ENCODE measurements at places on chromosomes 1 and 21.

DNA sequence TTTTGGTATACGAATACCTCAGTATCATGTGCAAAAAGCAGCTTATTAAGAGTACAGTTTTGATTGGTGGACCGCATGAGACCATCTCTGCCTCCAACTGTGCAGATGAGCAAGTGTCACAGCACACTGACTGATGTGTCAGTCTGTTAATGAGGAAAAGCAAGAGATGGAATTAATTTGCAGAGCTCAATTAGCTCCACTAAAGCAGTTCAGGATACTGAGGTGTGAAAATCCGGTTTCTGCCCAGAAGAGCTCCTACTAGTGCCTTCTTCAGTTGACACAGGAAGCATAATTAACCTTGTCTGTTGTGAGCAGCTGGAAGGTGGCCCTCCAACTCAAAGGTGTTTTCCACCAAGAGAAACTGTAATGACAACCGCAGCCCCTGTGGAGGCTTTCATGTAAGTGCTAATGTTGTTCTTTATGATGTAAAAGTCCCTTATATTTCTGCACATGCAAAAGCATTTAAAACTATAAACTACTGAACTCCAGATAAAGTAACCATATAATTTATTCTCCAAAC, 44.3 kb downstream of the PCNX2 start:
- no peak for DNase-seq

DNA sequence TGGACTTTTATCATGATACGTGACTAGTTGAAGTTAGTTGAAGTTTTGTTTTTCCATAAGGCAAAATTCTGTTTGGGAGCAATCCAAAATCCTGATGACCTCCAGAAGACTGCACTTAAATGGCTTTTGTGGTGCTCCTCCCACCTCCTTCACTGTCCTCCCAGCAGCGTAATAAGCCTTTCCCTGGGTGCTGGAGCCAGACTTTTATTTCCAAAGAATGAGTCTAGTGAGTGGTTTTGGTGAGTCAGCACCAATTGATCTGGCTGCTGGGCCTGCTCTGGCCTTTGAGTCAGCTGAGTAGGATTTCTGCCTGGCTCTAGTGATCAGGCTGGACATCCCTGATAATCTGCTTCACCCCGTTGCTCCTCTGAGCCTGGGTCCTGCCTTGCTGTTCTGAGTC, 21.7 kb upstream of the KCND3 start:
- no peak for DNase-seq

DNA sequence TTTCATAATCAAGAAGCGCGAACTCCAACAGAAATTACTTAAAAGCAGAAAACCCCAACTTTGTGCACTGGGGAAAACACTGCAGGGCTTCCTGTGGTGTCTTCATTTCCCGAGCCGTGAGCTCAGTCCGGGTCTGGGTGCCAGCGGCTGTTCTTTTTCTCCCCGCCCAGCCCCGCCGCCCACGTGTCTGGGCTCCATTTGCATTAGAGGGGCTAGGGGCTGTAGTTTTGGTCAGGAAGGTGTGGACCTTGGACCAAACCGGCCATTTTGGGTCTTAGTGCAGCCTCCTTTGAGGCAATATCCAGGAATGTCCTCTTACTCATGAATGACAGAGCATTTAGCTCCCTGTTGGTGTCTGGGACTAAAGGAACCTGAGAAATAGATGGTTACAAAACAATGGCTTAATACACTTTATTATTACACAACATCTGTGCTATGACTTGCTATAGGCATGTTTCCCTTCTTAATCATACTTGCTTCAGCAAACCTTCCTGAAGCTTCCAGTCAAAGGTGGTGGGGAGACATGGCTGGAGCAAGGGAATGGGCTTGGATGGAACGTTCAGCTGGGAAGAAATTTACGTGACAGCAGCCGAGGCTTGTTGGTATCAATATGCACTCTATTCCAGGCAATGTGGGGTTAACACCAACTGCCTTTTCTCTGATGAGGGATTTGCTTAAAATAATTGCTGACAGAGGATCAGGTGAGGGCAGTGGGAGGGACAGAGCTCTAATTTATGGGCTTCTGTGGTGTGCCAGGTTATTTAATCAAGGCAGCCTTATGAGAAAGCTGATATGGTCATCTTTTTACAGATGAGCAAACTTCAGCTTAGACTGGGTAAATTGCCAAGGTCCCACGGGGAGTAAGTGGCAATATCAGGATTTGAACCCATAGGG, 1.1 kb downstream of the AGTRAP start:
- DNase-seq: peak; percentile 37

GRCh38 chr1:209076688-209077087, 506.8 kb upstream of the CAMK1G start:
- DNase-seq: no peak

DNA sequence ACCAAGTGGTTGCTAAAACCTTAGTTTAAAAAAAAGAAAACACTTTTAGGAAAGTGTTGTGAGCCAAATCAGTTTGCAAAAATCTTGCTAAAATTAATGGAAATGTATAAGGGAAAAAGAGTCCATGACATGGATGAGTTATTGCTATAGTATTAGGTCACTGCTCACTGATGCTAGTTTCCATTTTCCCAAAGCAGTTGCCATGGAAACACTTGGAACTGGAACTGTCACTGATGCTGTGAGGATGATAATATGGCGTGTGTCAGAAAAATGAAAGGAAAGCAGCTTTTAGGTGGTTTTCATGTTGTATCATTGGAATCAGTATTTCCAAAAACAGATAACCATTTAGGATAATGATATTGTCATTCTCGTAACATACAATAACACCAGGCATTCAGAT, 104.4 kb downstream of the PHTF1 start:
- DNase-seq: no peak
